ENCODE measurements at places on chromosomes 1 and 21.

GRCh38 chr1:33280091-33280661 is 23.9 kb downstream of the ZNF362 start:
- no peak for DNase-seq

- DNase-seq, result no peak
Measured at GRCh38 chr1:119535381-119535780, 28.4 kb downstream of the HSD3B1 start.

DNA sequence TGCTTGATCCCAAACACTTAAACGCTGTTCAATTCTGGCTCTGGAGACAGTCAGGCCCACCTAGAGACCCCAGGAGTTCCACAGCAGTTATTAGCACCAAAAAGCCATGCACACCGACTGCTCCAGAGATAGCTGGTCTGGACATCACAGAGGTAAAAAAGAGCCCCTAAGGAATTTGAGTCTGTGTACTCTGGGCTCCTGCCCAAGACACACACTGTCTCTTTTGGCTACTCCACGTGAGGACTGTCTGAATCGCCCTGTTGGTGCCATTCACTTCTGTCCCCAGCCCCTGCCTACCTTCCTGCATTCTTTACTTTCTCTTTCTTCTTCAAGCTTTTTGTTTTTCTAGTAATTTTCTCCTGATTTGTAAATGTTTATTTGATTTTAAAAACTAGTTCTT is 197.4 kb downstream of the ADGRL2 start:
- DNase-seq, result no peak

GRCh38 chr1:236522937-236523703 is 662 bp upstream of the LGALS8 start:
- DNase-seq, result peak; percentile 18

GRCh38 chr1:195934817-195935553 is 673.3 kb downstream of the KCNT2 start:
- DNase-seq, result no peak

- DNase-seq, result no peak
Measured at GRCh38 chr1:210413951-210414350, 85.2 kb downstream of the HHAT start.

All from CD4-positive, alpha-beta T cell (primary cell).